Fibroblast of the aortic adventitia (primary cell): ENCODE measurements at places on chromosomes 5 and 9. TPM values are rescaled to one million over a fixed set of nuclear protein-coding genes. Genes with fewer than 3 reads are reported as not detected.

The EDIL3 gene
- 48.1 and 248 TPM in 2 replicates for total RNA-seq

- DNase-seq: no peak
Observed at GRCh38 chr5:74953937-74954720, 87.9 kb upstream of the FAM169A start.

- peak; percentile 26 for DNase-seq
Observed at GRCh38 chr9:125467116-125467740, 205.6 kb downstream of the GAPVD1 start.

GRCh38 chr9:88732128-88732527 lies 197.2 kb downstream of the NXNL2 start:
- DNase-seq: peak; percentile 70

The SLCO6A1 gene
- not detected in 2 replicates for total RNA-seq

The DMRTA1 gene
- 0.81 and 0.90 TPM in 2 replicates for total RNA-seq

DNA sequence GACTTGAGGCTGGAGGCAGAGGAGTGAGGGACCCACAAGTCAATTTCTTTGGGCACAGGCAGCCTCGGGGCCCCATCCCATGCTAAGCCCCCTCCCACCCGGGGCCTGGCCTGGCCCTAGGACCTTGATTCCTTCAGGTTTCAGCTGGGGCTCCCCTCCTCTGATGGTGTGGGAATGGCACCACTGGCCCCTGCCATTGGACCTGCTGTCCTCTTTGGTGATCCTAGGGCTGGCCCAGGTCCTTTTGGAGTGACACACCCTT lies 10.5 kb downstream of the ERGIC1 start:
- no peak for DNase-seq

GRCh38 chr5:36089989-36090388 lies 23.3 kb upstream of the UGT3A2 start:
- DNase-seq: peak; percentile 8

DNA sequence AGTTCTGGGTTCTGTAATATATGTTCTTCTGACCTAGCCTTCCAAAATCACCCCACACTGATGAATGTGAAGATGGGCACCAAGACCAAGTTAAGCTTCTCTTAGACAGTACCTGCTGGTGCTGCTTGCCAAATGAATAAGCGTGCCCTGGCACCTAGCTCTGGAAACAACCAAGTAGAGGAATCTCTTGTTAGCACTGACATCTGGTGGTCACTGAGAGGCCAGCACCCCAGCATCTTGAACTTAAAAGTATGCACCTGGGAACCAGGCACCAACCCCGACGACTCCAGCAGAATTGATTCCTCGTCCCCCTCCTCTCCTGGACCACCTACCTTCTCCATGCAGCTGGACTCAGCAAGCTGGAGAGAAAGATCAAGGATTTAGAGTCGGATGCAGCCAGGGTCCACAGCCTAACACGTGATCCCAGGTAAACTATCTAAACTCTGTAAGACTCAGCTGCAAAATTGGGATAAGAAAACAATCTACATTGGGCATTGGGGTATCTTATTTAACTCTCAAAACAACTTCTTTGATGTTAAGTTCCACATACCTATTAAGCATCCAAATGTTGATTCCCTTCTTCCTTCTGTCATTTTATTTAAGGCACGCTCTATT lies 89.8 kb downstream of the SLC1A3 start:
- peak; percentile 70 for DNase-seq

GRCh38 chr9:86772635-86772993 lies 174.7 kb downstream of the GAS1 start:
- peak; percentile 46 for DNase-seq

GRCh38 chr5:116613445-116613844 lies 38.8 kb upstream of the SEMA6A start:
- DNase-seq: no peak

The PCDHB14 gene
- 0.45 and 0.74 TPM in 2 replicates for total RNA-seq

GRCh38 chr5:5364932-5365331 lies 57.5 kb upstream of the ICE1 start:
- DNase-seq: no peak

GRCh38 chr9:99261923-99262322 lies 39.8 kb downstream of the SEC61B start:
- DNase-seq: no peak

DNA sequence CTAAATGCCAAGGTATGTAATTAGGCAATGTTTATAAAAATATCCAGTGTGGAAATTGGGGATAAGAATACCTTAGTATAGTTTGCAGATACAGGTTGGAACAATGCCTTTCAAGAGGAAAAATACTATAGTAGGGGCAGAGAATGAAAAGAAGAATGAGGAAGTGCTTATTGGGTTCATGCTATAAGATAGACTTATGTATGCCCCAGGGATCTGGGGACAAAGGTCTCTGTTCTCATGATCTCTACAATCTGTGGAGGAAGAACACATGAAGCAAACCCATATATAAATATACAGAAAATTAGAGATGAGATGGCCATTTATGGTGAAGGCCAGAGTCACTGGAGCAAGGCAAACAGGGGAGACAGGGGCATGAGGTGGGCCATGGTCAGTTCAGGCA lies 106.5 kb upstream of the DAB2 start:
- DNase-seq: no peak

The SPATA31D4 gene
- not detected in 2 replicates for total RNA-seq

DNA sequence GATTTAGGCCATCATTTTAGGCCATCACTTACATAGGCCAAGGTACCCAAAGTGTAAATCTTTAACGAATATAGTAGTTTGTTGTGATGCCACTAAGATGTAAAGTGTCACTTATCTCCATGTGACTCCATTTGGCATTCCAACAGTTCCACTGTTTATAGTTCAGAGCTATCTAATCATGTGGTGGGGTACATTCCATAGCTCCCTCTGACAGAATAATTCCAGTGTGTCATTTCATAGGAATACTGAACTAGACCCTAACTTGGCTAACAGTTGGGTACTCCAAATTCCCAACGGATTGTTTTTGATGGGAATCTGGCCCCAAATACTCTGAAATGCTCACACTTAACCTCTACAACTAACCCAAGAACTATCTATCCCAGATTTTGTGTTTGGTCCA lies 76.7 kb upstream of the FST start:
- peak; percentile 71 for DNase-seq

The NPR3 gene
- total RNA-seq: 2.8 and 23.7 TPM in 2 replicates

The GPRIN1 gene
- 1.7 and 7.1 TPM in 2 replicates for total RNA-seq

GRCh38 chr9:103702572-103702971 lies 391.5 kb upstream of the SMC2 start:
- no peak for DNase-seq

DNA sequence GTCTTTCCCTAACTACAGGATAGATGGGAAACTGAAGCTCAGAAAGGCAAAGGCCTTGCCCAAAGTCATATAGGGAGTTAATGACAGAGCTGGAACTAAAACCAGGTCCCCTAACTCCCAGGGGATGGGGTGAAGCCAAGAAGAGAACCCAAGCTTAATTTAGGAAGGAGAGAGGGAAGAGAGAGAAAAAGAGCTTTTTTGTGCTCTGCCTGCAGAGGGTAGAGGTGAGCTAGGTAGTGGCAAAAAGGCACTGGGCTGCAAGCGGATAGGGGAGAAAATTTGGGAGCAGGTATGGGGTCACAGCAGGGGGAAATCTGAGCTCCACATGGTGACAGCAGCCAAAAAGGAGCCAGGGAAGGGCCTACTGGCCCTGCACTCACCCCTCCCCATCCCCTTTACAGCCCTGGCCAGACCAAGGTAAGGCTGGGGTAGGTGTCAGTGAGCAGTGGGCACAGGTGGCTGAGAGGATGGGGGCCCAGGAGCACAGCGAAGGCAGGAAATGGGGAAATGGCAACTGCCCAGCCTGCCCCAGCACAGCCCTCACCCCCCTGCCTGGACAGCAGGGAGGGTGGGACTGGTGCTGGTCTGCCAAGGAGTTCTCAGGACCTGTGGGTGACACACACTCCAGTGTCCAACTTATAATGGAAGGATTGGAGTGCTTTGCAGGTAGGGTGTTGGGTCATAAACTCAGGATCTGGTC lies 3.3 kb downstream of the ENHO start:
- no peak for DNase-seq

DNA sequence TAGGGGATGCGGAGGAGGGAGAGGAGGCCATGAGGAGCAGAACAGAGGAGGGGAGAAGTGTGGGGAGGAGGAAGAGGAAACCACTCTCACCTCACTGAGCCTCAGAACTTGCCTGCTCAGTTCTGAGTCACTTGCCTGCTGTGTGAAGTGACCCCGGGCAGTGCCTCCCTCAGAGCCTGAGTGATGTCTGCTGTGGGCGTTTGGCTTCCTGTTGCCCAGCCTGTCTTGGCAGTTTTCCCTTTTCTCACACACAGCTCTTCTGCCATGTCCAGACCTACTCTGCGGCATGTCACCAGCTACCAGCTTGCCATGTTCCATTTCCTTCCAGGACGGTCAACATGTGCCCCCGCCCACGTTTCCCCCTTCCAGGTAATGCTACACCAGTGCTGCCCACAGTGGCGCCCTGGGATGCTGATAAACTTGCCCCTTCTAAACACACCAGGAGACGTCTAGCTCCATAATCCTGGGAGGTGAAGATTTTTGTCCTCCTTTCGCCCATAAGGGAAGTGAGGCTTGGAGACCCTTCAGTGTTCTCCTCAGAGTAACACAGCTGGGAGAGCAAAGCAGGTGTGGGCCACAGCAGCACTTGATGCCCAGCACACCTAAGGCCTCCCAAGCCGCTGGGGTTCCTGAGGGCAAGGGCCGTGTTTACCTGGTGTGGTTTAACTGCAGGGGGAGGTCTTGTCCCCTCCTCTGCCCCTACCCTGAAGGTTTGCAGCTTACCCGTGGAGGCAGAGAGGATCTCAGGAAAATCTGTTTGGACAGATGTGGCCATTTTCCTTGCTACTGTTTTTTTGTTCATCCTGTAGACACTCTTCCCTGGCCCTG lies 63.8 kb upstream of the RNF130 start:
- DNase-seq: peak; percentile 27

GRCh38 chr5:159655757-159656409 lies 260.4 kb upstream of the ADRA1B start:
- no peak for DNase-seq

DNA sequence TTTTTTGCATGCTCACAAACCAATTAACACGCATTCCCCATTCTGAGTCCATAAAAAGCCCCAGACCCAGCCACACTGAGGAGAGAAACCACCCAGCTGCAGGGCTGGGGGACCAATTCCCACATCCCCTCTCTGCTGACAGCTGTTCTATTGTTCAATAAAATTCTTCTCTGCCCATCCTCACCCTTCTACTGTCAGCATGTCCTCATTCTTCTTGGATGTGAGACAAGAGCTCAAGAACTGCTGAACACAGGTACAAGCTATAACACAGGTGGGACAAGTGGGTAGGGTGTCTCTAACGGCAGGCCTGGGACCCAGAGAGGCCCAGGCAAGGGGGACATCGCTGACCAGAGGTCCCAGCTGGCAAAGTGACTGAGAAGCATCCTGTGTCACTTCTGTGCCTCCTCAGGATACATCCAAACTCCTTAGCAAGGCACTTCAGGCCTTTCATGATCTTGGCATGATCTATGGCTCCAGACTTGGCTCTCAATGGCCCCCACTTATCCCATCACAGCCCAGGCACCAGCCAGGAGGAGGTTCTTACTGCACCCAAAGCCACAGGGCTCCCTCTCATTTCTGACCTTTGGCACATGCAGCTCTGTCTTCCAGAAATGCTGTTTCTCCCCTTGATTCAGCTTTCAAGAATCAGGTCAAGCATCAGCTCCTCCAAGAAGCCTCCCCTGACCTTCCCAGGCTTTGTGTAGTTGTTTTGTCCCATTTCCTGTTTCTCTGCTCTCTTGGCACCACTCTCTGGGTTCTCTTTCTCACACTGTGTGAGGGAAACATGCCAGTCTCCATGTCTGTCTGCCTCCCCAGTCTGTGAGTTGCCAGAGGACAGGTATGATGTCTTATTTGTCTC lies 7.3 kb upstream of the ALDH1B1 start:
- no peak for DNase-seq

- peak; percentile 96 for DNase-seq
Observed at GRCh38 chr5:72141440-72142355, 34.4 kb downstream of the MAP1B start.

- peak; percentile 22 for DNase-seq
Observed at GRCh38 chr5:44875661-44876605, 67.2 kb downstream of the MRPS30 start.

- DNase-seq: no peak
Observed at GRCh38 chr9:21611891-21612290, 129.8 kb upstream of the IFNE start.
